NCI-H748 treated with DMSO at 0.1 percent for 48 hours (cell line): ENCODE measurements at places on chromosomes 11 and 22.

DNA sequence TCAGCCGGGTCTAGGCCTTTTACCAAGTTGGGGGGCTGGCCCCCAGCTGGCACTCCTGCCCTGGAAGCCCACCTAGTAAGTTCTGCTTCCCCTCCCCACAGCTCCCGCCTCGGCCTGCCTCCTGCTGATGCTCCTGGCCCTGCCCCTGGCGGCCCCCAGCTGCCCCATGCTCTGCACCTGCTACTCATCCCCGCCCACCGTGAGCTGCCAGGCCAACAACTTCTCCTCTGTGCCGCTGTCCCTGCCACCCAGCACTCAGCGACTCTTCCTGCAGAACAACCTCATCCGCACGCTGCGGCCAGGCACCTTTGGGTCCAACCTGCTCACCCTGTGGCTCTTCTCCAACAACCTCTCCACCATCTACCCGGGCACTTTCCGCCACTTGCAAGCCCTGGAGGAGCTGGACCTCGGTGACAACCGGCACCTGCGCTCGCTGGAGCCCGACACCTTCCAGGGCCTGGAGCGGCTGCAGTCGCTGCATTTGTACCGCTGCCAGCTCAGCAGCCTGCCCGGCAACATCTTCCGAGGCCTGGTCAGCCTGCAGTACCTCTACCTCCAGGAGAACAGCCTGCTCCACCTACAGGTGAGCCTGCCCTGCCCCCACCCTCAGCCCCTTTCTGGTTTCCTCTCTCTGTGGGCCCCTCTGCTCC, 7.3 kb downstream of the RTN4RL2 start:
- no peak for DNase-seq

DNA sequence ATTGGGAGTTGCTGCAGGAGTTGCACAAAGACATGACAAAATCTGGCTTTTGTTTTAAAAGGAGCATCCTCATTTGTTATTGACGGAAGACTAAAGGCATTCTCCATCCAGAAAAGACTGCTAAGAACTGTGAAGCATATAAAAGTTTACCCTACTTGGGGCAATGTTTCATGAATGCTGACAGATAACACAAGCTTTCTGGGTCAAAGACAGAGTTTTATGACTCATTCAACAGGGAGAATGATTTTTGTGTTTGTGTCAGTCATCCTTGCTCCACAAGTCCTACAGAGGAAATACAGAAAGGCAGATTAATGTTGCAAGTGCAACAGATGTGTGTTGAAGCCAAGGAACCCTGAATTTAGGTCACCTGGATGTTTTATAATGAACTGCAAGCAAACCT, 2.5 kb downstream of the GLYATL1 start:
- no peak for DNase-seq

DNA sequence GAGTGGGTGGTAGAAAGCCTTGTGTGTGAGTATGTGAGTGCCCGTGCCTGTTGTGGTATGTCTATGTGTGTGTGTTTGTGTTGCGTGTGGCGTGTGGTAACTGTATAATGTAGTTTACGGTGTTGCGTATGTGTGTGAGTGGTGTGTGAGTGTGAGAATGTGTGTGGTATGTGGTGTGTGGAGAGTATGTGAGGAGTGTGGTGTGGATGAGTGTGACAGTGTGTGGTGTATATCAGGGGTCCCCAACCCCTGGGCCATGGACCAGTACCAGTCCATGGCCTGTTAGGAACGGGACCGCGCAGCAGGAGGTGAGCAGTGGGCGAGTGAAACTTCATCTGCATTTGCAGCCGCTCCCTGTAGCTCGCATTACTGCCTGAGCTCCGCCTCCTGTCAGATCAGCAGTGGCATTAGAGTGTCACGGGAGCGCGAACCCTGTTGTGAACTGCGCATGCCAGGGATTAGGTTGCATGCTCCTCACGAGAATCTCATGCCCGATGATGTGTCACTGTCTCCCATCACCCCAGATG, 5.7 kb downstream of the UPK3A start:
- peak; percentile 2 for DNase-seq

GRCh38 chr22:50717709-50718351, 20.2 kb upstream of the ACR start:
- DNase-seq: no peak

GRCh38 chr11:16278273-16278672, 78.1 kb downstream of the SOX6 start:
- no peak for DNase-seq

DNA sequence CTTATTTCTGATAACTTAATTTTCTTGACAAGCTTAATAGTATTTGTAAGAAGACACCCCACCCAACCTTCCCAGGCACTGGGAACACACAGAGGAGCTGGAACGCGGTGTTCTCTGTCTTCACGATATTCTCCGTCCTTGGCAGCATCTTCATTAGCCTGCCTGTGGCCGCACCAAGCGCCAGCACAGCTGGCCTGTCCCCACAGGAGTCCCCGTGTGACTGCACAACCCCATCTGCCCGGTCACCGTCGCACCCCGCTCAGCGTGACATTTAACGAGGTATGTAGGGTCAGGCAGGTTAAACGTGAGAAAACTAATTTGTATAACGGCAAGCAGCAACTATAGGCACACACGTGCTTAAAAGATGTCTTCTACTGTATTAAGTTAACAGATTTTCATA, 293.3 kb downstream of the BRD1 start:
- DNase-seq: no peak

GRCh38 chr22:46220921-46221320, 29.2 kb downstream of the CDPF1 start:
- DNase-seq: no peak

DNA sequence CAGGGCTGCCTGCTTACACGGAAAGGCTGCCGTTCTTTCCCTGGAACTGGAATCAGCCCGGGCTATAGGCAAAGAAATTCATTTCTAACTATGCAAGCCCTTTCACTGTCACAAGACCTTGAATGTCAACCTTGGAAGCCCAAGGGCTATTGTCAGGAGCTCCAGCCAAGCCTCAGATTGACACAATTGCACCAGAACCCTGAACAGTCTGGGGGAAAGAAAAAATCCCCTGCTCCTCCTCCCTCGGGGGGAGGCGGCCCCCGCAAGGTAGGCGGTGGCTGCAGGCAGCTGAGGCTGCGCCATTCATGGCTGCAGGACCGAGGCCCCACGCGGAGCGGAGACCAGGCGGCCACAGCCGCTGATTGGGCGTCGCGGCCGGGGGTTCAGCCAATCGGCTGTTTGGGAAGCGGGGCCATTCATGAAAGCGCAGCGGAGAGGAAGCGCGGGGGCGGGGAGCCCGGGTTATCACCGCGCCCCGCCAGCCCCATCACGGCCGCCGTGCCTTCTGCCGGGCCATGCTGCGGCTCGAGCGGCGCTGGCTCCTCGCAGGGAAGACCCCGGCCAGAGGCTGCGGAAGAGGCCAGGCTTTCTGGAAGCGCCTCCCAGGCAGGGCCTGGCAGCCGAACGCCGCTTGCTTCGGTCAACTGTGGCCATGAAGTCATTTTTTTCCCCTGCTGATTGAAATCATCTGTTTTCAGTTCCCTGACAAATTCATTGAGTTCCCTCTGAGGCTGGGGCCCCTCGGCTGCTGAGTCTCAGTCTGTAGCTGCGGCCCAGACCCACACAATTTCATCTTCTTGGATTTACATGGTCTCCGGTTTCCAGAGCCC, 38.1 kb upstream of the LINC01488 start:
- DNase-seq: peak; percentile 84

DNA sequence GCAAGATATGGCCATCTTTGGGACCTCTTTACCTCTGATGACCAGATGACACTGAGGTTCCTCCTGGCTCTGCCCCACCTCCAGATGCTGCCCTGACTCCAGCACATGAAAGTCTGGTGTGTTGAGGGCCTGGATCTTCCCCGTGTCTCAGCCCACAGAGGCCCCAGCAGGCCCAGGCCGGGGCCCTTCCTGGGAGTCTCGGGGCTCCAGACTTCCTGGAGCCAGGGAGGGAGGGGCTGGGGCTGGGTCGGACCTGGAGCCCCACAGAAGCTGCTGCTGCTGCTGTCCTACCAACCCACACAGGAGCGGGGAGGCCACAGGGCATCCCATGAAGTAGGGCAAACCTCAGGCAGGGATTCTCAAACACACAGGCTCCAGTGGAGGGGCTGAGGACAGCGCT, 32.2 kb upstream of the WNT11 start:
- DNase-seq: no peak

DNA sequence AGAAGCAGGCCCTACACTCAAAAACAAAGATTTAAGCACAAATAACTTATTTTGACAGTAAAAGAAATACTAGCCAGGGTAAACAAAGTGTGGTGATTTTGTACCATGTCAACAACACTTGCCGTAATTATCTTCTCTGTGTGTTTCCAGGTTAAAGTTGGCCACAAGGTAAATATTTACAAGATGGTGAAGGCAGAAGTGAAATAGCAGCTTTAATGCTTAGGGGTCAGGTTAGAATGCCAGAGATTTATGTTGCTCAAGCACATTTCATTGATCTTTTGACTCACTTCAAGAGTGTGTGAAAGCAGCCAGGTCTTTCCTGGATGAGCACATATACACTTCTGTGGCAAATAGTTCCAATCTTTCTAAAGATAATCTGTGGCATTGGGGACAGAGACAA, 270.2 kb upstream of the LUZP2 start:
- DNase-seq: no peak

DNA sequence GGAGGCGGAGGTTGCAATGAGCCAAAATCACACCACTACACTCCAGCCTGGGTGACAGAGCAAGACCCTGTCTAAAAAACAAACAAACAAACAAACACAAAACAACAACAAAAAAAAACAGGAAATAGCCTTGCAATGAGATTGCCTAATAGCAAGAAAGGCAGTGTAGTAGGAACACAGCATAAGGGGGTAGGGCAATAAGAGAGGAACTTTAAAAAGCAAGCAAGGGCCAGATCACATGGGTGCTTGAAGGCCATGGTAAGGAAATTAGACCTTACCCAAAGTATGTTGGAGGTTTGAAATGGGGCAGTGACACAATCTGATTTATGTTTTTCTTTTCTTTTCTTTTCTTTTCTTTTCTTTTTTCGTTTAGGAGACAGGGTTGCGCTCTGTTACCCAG, 34.7 kb upstream of the NRIP3 start:
- DNase-seq: no peak

- peak; percentile 62 for DNase-seq
These were observed 8.9 kb upstream of the FXYD2 start for GRCh38 chr11:117833401-117833891.

DNA sequence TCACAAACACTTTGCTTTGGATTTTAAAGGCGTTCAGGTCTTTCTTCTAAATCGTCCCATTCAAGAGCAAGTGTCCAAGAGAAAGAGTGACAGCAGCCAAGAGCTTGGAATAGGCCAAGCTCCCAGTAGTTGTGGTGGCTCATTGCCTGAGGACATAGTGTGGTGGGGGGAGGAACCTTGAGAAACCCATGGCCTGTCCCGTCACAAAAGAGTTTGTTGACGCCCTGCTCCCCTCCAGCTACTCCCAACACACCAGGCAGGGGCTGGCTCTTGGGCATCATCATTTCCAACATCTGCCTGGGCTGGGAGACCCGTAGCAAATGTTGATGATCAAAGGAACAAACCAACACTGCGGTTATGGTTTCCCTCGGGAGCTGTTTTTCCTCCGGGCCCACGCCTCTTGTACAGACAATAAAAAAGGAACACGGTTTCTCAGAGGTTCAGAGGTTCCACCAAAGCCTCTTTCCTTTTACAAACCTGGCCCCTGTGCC, 20.8 kb downstream of the FADS3 start:
- DNase-seq: no peak

DNA sequence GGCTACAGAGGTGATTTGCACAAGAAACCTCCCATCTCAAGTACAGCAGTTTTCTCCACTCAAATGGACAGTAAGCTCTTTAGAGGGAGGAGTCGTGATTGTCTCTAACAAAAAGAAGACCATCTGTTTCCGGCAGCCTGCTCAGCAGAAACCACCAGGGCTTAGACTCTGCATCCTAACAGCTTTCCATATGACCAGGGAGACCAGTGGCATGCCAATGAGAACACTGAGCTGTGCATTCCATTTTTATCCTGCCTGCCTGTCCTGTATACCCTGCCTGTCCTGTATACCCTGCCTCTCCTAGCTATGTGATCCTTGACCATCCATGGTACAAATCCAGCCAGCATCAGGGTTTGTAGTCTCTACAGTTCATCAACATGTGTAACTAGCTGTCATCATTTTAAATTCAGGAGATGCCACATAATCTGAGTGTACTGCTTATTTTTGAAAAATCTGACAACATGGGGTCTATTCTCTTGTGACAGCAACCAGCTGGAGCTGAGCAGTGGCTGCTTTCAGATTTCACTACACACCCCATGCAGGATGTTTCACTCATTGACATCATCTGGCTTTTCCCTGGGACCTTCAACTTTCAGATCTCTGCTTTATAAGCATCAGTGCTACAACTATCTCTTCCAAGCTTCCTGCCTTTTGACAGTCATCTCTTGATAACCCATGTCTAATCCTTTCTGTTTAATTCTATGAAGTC, 50.5 kb upstream of the POU2AF2 start:
- no peak for DNase-seq

GRCh38 chr22:25942115-25942855, 200.3 kb downstream of the MYO18B start:
- DNase-seq: no peak

GRCh38 chr11:119446434-119446833, 23.5 kb upstream of the THY1 start:
- no peak for DNase-seq

DNA sequence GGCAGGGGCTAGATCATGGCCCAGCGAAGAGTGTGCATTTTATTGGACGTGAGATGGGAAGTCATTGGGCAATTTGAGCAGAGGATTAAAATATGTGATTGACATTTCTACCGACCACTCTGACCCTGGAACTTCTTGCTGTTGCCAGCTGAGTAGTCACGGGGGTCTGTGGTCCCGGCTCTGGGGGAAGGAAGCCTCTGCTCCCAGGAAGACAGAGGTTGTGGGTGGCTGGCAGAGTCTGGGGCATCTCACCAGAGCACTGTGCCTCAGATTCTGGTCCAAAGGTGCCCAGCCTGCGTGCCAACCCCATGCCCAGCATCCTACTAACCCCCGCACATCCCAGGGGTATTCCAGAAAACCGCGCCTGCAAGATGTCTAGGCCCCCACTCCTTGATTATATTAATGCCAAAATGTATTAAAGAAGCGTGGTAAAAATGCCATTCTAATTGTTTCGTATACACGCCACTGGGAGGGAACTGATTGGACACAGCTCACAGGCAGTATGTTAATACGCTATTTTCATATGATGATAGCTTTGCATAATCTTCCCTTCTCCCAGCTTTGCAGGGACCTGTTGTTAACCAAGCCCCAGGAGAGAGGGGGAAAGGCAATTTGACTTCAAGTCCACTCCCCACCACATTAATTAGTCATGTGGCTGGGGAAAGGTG, 25.3 kb upstream of the LMO1 start:
- no peak for DNase-seq

- no peak for DNase-seq
These were observed 45.1 kb downstream of the AHNAK start for GRCh38 chr11:62501432-62501891.

- no peak for DNase-seq
These were observed 9.7 kb downstream of the KIRREL3 start for GRCh38 chr11:126990716-126991480.

- no peak for DNase-seq
These were observed 116.2 kb downstream of the ETS1 start for GRCh38 chr11:128471138-128471661.
